ENCODE measurements at places on chromosomes 3 and 15. TPM values are rescaled to one million over a fixed set of nuclear protein-coding genes. Genes with fewer than 3 reads are reported as not detected.

DNA sequence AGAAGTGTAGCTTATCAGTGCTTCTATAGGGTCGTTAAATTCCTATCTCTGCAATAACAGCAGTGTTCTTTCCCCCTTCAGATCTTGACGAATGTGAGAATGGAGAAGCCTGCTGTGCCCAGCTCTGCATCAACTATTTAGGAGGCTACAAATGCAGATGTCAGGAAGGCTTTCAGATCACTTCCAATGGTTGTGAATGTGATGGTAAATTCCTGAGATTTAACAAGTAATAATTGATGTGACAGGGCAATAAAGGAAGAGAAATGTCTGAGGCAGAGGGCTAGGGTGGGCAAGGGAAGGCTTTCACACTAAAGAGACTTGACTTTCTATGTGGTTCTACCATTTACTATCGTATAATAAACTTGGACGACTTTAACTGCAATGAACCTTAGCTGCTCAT is 711.7 kb upstream of the GOLIM4 start:
- no peak for DNase-seq

- no peak for DNase-seq
Observed at GRCh38 chr15:20280933-20281463, 260.6 kb downstream of the GOLGA6L6 start.

GRCh38 chr3:36403661-36404060 is 23.4 kb downstream of the STAC start:
- no peak for DNase-seq

GRCh38 chr15:41917767-41918430 is 24.0 kb upstream of the SPTBN5 start:
- no peak for DNase-seq

DNA sequence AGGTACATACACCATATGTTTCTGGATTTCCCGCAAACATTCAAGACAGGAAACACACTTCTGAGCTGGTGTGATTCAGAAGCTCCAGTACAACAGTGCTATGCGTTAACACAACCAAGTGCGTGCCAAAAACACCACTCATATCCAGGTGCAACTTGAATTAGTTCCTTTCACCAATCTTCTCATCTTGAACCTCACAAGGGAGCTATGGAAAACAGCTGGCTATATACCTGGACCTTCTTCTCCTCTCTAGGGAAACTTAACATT is 31.3 kb downstream of the SUSD5 start:
- DNase-seq = no peak

DNA sequence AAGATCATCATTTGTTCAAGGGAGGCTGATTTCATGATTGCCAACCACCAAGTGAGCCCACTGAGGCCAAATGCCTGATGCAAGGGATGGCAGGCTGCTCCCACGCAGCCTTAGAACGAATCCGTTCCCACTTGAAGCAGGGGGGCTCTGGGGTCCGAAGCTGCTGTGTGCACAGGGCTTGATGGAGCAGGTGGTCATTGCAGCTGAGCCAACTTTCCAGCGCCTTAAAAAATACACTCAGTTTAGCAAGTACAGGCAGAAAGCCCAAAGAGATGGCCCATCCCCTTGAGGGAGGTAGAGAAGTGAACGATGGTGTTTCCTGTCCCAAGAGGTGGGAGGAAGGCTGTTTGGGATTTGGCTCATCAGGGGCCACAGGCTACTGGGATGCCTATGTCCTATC is 16.7 kb downstream of the LIMD1 start:
- no peak for DNase-seq

DNA sequence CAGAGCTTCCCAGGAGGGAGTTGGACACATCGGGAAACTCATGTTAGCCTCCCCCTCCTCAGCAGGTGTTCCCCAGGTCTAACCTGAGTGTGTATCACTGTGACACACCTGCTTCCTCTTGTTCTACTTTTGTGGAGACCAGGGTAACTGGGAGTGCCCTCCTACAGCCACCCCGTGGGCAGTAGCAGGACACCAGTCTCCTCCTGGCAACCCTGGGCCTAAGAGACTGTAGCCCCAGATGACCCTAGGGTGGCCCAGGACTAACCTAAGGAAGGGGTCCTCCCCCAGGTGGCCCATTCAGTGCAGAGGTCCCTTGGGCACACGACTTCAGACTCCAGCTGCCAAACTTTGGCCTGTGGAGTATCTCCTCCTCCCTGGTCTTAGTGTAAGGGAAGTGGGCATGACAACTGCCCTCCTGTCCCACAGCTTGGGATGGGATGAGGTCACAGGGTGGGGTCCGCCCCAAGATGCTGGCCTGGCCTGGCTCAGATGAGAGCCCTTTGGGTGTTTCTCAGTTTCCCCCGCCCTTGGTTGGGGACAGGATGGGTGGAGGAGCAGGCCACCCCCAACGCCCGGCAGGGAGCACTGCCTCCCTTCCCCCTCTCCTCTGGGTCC is 4.8 kb downstream of the CSK start:
- peak; percentile 26 for DNase-seq

GRCh38 chr3:150770681-150771080 is 7.7 kb upstream of the SIAH2 start:
- no peak for DNase-seq

- peak; percentile 78 for DNase-seq
Observed at GRCh38 chr15:60520825-60521368, 42.0 kb upstream of the ICE2 start.

DNA sequence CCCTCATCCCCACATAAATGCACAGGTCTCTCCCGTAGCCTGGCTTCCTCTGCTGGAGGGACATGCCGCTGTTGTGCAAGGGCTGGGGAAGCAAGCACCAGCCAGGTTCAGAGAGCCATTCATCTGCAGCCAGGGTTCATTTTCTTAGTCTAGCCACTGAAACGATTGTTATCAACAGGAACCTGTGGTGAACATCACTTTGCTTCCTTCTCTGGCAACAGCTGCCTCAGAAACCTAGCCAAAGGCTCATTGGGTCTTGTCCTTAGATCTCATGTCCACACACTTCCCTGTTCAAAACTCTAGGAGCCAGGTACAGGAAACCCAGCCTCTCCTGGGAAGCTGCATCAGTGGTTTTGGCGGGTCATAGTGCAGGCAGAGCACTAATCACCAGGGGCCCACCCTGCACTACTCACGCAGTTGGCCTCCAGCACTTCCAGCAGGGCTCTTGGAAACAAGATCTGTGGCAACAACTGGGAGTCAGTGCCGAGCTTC is 47.0 kb downstream of the OXNAD1 start:
- no peak for DNase-seq

GRCh38 chr15:37034835-37035748 is 65.3 kb downstream of the MEIS2 start:
- DNase-seq = no peak

Gene KCNH8
- 0.77 TPM for total RNA-seq

Gene HCLS1
- 10.0 TPM for total RNA-seq

Gene TM4SF4
- 4.5 TPM for total RNA-seq

Gene TRPM1
- not detected for total RNA-seq
